ENCODE measurements at places on chromosomes 3 and 15.

DNA sequence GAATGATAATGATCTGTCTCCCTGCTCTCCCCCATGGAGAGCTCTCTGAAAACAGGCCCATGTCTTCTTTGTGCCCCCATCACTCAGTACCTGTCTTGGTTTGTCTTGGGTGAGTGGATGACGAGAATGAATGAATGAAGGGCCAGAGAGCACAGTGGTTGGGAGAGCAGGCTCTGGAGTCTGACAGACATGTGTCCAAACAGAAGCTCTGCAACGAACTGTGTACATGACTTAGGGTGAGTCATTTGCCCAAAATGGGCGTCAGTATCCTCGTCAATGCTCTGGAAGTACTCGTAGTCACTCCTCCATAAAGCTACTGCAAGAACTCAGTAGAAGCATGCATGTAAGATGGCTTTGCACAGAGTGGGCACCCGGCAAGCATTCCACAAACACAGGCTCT lies 170.2 kb upstream of the TLE3 start:
- no peak for DNase-seq

- no peak for DNase-seq
These were observed 28.2 kb downstream of the DAG1 start for GRCh38 chr3:49498239-49498638.

- no peak for DNase-seq
These were observed 27.2 kb downstream of the FEM1B start for GRCh38 chr15:68304589-68305337.

DNA sequence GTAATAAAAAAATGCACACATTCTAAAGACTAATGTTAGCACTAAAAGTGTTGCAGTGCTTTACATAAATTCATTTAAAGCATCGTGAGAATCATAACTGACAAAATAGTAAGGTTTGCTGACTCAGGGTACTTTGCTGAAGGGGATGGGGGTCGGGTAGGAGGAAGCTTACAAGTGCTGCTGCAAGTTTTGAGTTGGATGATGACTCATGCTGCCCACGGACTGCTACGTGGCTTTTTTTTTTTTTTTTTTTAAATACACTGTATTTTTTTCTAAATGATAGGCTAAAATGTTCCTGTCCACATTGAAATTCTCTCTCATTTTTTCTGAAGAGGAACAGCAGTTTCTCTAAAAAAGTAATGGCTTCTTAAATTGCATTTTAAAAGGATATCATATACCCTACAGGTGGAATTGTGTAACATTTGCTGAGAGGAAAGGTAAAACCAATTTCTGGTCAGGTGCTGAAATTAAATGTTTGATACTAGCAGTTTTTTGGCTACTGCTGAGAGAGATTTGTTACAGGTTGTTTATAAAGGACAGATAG lies 2.2 kb downstream of the MAPK6 start:
- no peak for DNase-seq

- no peak for DNase-seq
These were observed 3.8 kb upstream of the WNT7A start for GRCh38 chr3:13883681-13884080.

DNA sequence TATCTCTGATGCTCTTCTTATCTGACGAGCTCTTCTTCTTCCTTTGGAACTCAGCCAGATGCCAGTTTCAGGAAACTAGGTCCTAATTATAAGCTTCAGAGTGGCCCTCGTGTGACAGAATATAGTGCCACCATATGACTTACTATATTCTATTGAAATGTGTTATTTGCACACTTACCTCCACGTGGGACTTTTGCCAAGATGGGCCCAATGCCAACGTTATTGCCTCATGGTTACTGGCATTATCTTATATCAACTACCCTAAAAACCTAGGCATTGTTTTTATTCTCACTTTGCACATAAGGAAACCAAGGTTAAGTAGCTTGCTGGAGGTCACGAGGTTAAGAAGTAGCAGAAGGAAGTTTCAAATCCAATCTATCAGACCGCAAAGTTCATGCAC lies 71.3 kb upstream of the SLCO3A1 start:
- DNase-seq, result no peak

DNA sequence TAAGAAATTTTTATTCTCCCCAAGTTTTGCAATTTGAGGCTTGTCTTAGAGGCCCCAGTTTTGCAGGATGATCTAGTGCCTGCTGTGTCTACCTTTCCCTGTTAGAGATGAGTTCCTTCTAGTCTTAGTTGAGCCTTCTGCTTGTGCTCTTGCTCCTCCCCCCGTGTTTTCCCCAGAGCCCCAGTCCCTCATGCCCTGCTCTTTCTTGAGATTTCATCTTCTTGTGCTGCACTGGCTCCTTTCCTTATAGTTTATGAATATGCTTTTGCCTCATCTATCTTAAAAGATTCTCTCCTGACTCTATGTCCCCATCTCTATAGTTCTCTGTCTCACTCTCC lies 4.7 kb downstream of the GAP43 start:
- DNase-seq, result no peak

DNA sequence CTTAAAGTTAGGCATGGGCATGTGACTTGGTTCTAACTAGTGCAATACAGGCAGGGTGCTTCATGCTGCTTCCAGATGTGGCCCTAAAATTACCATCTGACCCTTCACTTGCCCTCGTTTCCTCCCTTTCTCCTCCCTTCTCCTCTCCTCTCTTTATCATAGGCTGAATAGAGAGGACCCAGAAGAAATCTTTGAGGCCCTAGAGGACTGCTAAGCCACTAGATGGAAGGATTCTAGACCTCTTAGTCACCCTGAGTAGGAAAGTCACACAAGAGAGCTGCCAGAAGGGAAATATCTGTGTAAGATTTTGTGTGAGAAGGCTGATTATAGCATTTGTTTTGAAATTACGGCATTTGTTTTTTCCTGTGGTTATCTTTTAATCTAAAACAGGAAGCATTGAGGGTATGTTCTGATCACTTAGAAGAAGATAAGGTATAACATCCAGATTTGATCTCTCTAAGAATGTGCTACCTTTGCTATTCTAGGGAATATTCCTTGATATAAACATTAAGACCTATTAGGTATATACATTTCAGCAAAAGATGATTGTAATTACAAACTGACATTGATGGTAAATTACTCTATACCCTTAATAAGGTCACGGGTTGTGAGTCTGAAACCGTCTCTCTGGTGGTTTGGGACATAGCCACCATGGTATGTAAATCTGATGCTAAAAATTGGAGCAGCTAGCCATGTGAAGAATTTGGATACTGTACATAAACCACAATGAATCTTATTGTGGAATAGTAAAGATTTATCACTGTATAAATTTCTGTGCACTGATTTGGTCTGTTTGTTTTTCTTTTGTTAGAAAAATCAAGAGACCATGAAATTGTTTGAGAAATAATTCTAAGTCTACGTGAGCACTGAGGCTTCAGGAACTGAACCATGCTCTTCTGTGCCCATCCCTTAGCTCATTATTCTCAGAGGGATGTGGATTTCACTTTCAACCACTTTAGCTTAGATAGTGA lies 84.1 kb downstream of the TP63 start:
- DNase-seq, result no peak

- DNase-seq, result no peak
These were observed 126.6 kb upstream of the NEO1 start for GRCh38 chr15:72925661-72926060.

DNA sequence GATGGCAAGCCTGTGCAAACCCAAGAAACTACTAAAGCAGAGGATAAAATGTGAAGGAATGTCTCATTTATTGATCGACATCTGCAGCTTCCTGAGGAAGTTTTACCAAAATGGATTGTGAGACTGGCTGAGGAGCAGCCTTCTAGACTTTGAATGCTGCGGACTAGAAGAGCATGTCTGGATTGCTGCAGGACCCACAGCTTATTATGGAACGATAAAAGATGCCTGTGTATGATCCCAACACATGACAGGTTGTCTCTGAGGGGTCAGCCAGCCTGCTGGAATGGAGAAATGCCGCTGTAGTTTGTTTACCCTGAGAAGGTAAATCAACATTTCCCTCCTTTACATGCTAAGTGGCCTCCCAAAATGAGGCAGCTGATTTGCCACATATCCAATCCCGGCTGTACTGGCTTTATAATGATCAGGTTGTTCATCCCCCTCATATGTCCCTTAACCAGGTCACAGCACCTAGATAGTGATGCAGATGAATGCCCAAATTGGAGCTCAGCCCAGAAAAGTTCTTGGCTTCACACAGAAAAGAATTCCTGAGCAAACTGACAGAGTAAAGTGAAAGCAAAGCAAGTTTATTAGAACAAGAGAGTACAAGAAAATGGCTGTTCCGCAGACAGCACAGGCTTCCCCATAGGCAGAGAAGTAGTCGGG lies 63.9 kb downstream of the IL12A start:
- no peak for DNase-seq

GRCh38 chr3:68306571-68306970 lies 625.8 kb downstream of the TAFA4 start:
- DNase-seq, result no peak

Data from anterior cingulate cortex (tissue), 58 donors.